Fibroblast of skin of right biceps (primary cell): ENCODE measurements at places on chromosomes 5 and 9.

DNA sequence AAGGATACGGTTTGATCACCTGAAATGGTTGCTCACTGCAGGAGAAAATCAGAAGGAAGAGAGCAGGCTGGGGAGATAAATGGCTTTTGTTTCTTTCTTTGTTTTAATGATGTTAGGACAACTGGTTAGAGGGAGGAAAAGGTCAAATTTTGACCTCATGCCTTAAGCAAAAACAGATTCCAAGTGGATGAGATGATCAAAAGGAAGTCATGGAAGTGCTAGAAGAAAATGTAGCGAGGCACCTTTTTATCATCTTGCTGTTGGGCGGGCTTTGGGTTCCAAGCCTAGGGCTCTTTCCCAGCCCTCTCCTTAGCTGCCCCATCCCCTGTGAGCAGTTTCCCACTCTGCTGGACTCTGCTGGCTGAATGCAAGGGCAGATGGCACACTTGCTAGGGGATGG, 127.9 kb downstream of the ADAMTS2 start:
- no peak for DNase-seq

- no peak for DNase-seq
Observed at GRCh38 chr9:132742821-132743311, 72.6 kb downstream of the GTF3C4 start.

- DNase-seq, result peak; percentile 83
Observed at GRCh38 chr9:129649726-129650679, 8.1 kb upstream of the ASB6 start.

DNA sequence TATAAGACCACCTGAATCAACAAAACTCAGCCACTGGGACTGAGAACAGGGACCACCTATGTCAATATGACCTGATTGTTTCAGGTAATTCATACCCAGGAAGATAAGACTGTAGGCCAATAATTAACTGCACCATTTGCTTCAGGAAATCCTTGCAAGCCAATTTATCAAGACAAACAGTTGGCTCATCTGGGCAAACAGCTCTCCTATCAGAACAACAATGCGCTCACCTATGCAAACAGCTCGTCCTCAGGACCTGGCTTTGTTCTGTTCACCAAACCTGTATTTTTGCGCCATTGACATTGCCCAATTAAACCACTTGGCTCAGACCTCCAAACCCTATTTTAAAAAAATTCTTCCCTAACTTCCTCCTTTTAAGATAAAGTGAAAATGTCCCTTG, 92.3 kb upstream of the MARCHF11 start:
- DNase-seq, result no peak

GRCh38 chr9:27276193-27277030, 20.5 kb downstream of the EQTN start:
- DNase-seq, result peak; percentile 52

DNA sequence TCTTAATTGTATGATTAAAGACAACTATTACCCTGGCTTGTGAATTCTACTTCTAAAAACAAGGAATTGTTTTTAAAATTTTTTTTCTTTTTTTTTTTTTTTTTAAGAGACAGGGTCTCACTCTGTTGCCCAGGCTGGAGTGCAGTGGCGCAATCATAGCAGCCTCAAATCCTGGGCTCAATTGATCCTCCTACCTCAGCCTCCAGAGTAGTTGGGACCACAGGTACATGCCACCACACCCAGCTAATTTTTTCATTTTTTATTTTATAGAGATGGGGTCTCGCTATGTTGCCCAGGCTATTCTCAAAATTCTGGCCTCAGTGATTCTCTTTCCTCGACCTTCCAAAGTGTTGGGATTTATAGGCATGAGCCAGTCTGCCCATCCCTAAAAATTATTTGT, 62.3 kb downstream of the HABP4 start:
- DNase-seq, result no peak

DNA sequence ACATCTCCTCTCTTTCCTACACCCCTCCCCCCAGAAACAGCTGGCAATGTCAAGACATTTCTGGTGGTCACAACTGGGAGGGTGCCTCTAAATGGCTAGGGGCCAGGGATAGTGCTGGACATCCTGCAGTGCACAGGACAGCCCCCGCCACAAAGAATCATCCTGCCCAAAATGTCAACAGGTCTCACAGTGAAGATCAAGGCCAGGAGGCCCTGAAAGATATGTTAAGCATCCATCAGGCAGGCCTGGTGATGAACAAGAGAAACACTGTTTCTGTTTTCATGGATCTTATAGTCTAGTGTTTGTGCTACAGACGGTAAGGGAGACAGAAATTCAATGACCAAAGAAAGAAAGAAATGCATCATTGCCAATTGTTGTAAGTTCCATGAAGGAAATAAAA, 45.9 kb downstream of the WWC1 start:
- DNase-seq, result no peak

DNA sequence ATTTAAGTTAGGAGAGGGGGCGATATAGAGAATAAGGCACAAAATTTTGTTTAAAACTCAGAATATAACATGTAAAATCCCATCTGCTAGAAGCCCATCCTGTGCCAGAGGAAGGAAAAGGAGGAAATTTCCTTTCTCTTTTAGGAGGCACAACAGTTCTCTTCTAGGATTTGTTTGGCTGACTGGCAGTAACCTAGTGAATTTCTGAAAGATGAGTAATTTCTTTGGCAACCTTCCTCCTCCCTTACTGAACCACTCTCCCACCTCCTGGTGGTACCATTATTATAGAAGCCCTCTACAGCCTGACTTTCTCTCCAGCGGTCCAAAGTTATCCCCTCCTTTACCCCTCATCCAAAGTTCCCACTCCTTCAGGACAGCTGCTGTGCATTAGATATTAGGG, 18.3 kb downstream of the MOCS2 start:
- DNase-seq, result peak; percentile 69

DNA sequence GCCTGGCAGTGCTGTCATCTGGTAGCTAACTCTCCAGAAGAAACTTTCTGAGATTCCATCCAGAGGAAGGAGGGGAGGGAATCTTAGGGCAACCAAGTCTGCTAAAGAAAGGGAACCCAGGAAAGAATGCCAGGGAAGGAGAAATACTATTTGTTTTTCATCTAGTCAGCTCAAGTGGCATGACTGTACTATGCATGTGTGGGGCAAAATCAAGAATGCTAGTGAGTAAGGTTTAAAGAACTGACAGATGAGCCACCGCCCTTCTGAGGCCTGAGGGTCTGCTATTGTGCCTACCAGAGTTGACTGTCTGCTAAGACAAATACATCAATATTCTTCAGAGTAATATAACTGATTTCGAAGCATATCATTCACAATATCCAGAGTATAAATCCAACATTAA, 204.2 kb downstream of the SLC12A2 start:
- no peak for DNase-seq

DNA sequence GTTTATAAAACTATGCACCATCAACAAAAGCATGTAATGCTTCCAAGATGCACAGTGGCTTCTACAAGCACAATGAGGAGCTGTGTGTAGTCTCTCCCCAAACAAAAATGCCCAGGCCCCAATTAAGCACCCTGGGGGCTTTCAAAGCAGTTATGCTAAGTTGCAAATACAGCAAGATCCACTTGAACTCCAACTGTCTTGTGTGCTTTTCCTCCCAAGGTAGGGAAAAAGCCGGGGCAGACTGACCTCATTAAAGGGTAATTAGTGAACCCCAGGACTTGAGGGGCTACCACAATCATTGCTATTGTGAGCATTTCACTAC, 13.1 kb downstream of the ZNF608 start:
- no peak for DNase-seq

DNA sequence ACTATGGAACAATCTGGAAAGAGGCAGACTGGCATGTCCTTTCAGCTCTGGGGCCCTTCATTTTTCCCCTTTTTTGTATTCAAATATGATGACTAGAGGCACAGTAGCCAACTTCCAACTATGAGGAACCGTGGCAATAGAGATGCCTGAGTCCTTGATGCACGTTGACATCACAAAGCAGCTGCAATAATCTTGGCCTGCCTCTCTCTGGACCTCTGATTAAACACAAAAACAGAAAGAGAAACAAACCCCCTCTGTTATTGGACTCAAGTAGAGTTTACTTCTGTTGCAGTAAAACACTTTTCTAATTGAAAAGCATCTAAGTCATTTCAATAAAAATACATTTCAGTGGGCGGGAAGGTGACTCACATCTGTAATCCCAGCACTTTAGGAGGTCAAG, 122.2 kb upstream of the GRAMD2B start:
- no peak for DNase-seq

GRCh38 chr5:158407824-158408195, 548.9 kb upstream of the CLINT1 start:
- no peak for DNase-seq

GRCh38 chr9:27653246-27653645, 80.0 kb upstream of the C9orf72 start:
- no peak for DNase-seq
